LNCaP clone FGC (cell line): ENCODE measurements at places on chromosomes 5 and 9.
A peak's percentile ranks its signal among the peaks of the same experiment; 100 is the strongest.

- no peak for DNase-seq
Measured at GRCh38 chr5:141772281-141772680, 90.3 kb upstream of the ARAP3 start.

DNA sequence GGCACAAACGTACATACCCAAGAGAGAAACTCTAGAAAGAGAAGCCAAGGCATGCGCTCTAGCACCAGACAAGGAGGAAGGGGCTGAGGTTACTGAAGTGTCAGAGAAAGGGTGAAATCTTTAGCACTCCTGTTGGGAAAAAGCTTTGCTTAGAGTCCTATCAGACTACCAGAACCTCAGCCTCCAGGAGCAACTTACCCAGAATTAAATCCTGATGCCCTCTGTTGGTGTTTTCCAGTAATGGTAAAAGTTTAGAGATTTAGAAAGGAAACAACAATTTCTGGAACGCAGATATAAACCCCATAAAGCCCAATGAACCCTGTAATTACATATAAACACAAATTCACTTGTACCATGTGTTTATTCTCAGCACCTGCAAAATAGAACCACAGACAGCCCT, 33.2 kb upstream of the ASTN2 start:
- DNase-seq, result no peak

DNA sequence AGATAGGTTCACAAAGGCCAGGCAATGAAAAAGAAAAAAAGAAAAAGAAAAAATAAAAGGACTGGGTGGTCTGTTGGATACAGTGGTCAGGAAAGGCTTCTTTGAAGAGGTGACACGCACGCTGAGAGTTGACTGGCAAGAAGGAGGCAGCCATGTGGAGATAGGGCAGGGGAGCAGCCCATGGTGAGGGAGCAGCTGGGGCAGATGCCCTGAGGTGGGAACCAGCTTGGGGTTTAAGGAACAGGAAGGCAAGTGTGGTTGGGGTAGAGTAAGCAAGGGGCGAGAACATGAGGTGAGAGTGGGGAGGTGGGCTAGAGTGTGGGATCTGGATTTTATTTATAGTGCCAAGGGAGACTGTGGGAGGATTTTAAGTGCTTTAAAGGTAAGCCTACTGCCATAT, 6.8 kb downstream of the ENHO start:
- no peak for DNase-seq

GRCh38 chr5:64880821-64881220, 112.1 kb downstream of the CWC27 start:
- no peak for DNase-seq

GRCh38 chr5:110048491-110048890, 358.8 kb downstream of the MAN2A1 start:
- DNase-seq, result no peak

DNA sequence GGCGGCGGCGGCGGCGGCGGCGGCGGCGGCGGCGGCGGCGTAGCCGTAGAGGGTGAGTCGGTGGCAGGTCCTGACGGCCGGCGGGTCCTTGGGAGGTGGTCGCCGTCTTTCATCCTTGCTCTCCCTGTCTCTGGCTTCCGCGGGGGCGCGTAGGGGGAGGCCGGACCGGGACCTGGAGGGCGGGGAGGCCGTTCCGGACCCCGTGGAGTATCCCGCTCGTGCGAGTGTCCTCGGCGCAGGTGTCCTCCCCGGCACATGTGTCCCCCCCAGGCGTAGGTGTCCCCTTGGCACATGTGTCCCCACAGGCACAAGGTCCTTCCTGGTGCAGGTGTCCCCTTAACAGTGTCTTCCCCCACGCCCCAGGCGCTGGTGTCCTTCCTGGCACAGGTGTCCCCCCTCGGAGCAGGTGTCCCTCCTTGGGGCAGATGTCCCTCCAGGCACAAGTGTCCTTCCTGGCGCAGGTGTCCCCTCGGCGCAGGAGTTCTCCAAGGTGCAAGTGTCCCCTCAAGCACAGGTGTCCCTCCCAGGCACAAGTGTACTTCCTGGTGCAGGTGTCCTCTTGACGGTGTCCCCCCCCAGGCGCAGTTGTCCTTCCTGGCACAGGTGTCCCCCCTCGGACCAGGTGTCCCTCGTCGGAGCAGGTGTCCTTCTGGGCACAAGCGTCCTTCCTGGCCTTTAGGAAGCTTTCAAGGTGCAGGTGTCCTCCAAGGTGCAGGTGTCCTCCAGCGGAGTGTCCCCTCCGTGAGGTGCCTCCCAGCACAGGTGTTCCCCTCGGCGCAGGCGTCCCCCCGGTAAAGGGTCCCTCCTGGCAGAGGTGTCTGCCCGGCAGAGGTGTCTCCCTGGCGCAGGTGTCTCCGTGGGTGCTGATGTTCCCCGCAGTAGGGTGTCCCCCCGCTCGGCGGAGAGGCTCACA, 519 bp downstream of the EXOC3 start:
- DNase-seq, result no peak

GRCh38 chr9:134214386-134214765, 50.0 kb upstream of the RNU6ATAC start:
- no peak for DNase-seq

DNA sequence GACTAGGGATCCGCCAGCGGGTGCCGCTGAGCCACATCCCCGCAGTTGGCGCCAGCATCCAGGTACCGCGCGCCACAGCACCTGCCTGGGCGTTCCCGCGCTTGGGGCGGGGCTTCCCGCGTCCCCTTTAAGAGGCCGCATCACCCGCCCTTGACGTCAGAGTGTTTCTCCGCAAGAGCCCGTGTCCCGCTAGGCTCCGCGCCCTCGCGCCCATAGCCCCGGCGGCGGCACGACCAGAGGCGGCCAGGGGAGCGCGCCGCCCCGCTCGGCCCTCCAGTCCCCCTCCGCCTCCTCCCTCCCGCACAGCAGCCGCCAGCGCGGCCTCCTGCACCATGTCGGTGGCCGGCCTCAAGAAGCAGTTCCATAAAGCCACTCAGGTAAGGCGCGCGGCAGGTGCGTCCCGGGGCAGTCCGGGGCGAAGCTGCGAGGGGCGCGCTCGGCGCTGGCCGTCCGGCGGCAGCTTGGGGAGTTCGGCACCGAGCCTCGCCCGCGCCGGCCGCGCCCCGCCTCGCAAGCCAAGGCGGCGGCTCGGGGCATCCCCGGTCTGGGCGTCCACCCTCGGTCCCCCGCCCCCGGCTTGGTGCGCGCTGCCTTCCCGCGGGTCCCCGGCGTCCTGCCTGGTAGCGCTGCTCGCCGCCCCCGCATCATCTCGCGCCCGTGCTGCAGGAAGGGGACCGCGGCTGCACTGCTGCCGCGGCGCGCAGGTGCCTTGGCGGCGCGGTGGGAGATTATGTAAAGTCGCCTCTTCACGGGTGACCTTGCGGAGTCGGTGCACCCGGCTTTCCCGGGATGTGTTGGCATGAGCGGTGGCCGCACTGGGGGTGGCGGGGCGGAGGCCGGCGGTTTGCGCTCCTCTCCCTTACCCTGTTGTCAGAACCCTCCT, at the start of gene SH3GL2:
TSS of gene SH3GL2 (plus strand) at position 156 of the 883 bp plus-strand sequence.
- peak; percentile 7 for DNase-seq

- DNase-seq, result no peak
Measured at GRCh38 chr5:55360190-55360589, 52.4 kb downstream of the MTREX start.

- no peak for DNase-seq
Measured at GRCh38 chr5:67518227-67518626, 321.6 kb upstream of the CD180 start.

- DNase-seq, result no peak
Measured at GRCh38 chr9:79917421-79917820, 345.7 kb downstream of the TLE4 start.

- peak; percentile 86 for DNase-seq
Measured at GRCh38 chr5:96157841-96158291, 196.2 kb upstream of the ELL2 start.

- no peak for DNase-seq
Measured at GRCh38 chr5:148177207-148177606, 8.9 kb downstream of the SPINK14 start.

DNA sequence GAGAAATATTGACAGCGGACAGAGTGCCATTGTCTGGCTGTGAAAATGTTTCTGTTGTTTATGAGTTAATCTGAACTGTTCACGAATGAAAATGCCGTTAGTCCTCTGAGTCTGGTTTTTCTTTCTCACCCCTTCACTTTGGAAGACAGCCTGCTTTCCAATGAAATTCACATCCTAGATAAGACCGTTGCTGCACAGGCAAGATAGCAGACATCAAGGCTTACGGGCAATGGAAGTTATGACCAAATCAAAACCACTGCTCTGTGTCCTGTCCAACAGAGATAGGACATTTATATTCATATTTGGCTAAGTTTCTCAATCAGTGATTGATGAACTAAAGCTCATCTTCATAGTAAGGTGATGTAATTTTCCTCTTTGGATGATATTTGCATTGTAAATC, 180.0 kb upstream of the DMAC1 start:
- no peak for DNase-seq

GRCh38 chr5:33244441-33245150, 196.2 kb upstream of the TARS1 start:
- DNase-seq, result no peak

GRCh38 chr5:32307769-32308194, 5.0 kb downstream of the MTMR12 start:
- DNase-seq, result no peak

- DNase-seq, result no peak
Measured at GRCh38 chr5:172453986-172454357, 353 bp downstream of the SH3PXD2B start.

DNA sequence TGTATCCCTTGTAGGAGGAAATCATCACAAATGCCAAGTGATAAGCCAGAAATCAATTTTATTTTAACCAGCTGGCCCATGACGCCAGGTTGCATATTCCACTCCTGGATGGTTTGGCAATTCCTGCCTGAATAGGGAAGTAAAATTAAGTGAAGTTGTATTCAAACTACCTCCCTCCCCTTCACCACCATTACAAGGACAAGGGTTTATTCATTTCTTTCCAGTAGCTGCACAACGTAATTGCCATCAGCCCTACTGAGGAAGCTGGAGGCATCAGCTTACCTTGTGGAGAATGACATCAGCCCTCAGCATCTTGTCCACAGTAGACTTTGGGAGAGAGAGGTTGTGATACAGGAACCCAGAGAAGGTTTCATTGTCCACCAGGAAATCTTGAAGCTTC, 66.6 kb downstream of the ABCA1 start:
- DNase-seq, result no peak
